Gastroesophageal sphincter (tissue), 4 donors: ENCODE measurements at places on chromosomes 7 and 10. TPM values are rescaled to one million over a fixed set of nuclear protein-coding genes. Genes with fewer than 3 reads are reported as not detected.

DNA sequence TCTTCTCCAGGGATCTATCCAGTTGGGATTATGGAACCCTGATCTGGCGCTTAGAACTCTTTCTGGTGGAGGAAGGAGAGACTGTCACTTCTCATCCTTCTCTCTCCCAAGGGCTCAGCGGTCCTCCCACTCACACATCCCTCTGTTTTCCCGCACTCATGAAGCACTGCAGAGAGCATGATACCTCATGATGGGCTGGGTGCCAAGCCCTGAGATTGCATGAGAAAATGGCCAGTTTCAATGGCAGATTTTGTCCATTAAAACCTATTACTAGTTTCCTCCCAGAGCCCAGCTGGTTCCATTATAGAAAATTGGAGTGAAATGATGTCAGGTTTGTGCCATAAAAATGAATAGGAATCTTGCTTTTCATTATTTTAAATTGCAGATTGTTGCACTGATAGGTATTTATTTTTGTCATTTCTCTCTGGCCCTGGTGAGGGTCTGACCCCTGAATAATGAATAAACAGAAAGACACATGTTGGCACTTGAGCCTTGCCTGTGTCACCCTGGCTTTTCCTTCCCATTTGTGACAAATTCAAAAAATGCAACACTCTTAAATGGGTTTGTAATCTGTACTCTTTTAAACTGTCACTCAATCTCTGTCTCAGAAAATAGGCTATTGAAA, 1151.1 kb downstream of the TYW1 start:
- ATAC-seq: no peak

DNA sequence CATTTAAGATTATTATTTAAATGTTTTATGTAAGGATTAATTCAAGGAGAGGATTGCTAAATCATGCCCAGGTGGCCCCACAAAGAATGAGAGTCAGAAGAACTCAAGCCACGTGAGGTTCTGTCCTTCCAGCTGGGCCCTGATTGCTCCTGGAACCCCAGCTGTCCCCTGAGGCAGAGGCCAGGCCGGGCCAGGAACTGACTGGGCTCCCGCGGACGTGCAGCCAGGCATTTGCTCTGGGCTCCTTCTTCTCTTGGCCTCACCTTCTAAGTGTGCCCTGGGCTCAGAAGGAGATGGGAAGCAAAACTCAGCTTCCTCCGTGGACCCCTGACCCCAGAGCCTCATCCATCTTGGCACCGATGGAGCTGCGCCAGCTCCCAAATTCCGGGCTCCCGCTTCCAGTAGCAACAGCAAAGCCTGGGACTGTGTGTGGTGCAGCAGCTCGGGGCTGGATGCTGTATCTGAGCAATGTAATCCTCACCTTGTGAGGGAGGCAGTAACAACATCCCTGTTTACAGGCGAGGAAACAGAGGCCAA, 250.6 kb upstream of the PPP2R2D start:
- no peak for ATAC-seq

DNA sequence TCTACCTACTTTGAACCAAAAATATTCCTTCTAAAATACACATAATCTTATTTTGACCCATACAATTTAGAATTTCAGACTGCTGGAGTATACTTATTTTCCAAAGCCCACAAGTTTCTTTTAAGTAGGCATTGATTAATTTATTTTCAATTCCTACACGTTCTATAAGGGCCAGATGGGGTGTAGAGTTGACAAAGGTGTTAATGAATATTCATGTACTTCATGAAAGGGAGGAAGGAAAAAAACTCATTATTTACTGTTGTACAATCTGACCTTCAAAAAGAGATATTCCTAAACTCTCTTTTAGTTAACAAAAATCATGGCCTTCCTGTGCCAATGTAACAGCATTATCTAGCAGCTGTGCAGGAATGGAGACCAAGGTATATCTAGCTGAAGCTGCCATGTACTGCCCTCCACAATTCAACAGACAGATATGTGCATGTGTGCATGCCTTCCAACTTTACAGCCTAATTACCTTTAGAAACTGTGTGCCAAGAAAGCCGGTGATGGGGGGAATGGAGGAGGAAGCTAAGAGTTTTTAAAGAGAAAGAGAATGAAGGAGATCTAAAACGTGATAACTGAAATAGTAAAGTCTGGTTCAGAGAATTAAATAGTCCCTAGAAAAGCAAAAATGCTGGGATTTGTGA, 108.9 kb downstream of the UPF2 start:
- ATAC-seq: no peak

DNA sequence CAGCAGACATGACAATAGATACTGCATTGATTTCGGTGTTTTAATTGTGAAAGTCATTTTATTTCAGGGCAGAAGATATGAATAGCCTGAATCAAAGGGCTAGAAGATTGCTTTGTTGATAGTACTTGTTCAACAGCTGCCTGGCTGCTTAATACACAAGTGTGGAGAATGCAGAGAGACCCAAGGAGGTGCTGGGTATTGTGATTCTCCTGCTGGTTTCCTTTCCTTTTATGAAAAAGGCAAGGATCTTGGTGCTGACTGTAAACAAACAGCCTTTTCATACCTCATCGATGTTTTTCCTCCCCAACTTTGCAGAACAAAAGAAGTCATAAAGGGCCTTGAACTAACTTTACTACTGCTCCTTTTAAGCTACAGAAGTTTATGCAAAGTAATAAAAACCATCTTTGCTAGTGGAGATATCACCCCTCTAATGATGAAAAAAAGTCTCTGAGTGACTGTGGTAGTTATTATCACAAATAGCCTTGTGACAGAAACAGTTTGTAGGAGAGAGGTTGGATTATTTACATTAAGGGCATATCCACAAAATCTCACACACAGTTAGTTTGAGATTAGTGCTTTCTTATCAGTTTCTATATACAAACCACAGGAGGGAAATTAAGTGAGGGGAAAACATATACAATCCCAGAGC, 800.0 kb downstream of the LRMDA start:
- no peak for ATAC-seq

DNA sequence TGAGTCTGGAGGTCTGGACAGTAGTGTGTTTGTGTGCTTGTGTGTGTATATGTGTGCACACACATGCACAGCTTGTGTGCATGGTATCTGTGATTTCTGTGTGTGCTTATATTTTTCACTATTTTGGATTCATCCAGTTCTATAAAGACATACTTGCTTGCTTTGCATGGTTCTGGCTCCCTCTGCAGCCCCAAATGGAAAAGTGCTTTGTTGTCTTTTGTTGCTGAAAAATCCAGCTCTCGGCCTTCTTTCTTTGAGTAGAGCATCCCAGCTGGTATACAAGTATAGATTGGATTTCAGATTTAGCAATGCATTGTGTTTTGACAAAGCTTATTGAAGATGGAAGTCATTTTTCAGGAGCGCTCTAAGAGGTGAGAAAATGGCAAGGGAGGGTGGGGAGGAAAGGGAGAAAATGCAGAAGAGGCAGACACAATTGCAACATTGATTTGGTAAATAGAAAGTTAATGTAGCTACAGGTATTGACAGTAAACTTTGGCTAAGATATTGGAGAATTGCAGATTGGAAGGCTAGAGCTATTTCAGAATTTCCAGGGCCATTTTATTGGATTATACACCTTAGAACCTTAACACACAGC, 333.9 kb downstream of the AUTS2 start:
- no peak for ATAC-seq

GRCh38 chr7:73354821-73355220, 26.9 kb downstream of the FKBP6 start:
- ATAC-seq: no peak

DNA sequence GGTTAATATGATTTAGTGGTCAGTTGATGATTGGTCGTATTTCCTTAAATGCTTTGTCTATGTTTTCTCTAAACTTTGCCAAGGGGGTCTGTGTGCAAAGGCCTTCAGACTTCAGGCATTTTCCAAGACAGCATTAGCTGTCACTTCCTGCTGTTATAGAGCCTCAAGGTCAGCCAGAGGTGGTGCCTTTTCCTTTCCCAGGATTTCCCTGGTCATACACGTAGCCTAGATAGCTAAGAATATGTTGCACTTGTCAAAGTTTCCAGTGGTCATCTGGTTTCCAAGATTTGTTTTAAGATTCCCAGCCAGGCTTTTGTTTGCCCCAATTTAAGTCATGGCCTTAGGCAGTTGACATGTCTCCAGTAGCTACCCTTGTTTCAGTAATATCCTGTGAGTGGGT, 133.2 kb upstream of the IGFBP3 start:
- ATAC-seq: no peak

DNA sequence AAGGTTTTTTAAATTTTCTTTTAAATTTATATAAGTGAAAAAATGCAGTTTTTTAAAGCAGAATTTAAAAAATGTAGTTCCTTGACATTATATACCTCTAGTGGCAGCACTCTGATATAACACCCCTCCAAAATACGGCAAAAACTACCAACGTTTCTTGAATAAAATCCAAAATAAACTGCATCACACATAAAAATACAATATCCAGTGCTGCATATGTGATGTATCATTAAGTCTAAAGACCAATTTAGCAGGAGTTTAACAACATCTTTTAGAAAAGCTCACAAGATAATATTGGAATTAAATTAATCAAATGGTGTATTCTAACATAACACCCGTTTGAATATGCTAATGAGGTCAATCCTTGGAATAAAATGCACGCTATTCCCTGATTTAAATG, 1.4 kb downstream of the TCERG1L start:
- ATAC-seq: no peak

DNA sequence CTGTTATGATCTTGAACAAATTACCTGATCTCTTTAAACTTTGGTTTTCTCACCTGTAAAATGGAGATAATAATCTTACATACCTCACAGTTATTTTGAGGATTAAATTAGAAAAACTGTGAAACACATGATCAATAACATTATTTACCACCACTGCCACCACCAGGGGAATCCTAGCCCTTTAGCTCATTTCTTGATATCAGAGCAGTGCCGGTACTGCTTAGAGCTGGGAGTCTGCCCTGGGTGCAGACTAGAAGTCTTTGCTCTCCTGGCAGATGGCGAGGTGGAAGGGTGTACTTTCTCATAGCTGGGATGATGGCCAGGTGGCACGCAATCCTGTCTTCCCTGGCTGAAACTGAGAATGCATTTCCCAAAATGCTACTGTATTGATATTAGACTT, 12.7 kb upstream of the EFCAB10 start:
- ATAC-seq: no peak

GRCh38 chr7:27478084-27478483, 184.6 kb downstream of the HIBADH start:
- no peak for ATAC-seq

GRCh38 chr7:17545348-17545747, 246.9 kb downstream of the AHR start:
- ATAC-seq: no peak

GRCh38 chr7:130943981-130944380, 210.0 kb upstream of the KLF14 start:
- ATAC-seq: no peak

DNA sequence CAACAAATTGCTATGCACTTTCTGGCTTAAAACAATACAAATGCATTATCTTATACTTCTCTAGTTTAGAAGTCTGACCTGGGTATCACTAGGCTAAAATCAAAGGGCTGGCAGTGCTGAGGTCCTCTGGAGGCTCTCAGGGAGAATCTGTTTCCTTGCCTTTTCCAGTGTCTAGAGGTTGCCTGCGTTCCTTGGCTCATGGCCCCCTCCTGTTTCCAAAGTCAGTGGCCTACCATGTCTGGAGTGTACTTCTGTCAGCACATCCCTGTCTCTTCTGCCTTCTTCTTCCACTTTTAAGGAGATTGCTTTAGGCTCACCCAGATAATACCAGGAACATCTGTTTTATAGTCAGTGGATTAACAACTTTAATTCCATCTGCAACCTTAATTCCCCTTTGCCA, 52.4 kb downstream of the CCNY start:
- ATAC-seq: no peak

DNA sequence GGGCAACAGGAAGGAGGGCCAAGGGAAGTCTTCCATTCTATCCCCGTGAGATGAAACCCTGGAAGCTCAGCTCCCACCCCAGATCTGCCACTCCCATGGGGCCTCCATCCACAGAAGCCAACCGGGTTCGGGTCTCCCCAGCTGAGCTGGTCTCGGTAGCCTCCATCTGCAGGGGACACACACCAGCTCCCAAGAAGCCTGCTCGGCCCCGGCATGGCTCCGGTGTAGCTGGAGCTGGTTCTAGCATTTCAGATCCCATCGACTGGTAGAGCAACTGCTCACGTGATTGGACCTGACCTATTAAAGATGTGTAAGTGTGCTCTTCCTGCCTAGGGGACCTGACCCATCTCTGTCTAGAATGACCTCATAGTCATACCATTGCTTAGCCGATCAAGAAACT, 138.0 kb downstream of the PRKAG2 start:
- ATAC-seq: no peak

DNA sequence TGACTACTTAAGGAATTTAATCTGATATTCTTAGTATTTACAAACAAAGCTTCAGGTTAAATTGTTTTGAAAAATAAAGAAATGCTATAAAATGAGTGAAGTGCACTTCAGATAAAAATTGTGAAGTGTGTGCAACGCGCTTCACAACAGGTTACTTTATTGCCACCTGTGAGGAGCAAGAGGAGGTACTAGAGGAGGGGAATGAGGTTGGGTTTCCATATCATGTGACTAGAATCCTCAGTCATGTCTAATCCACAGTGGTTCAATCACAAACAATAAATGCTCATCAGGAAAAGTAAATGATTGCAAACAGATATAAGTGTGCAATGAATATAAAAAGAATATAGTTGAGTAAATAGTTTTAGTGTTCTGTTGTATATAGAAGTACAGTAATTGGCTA, 34.5 kb upstream of the CD36 start:
- ATAC-seq: no peak

DNA sequence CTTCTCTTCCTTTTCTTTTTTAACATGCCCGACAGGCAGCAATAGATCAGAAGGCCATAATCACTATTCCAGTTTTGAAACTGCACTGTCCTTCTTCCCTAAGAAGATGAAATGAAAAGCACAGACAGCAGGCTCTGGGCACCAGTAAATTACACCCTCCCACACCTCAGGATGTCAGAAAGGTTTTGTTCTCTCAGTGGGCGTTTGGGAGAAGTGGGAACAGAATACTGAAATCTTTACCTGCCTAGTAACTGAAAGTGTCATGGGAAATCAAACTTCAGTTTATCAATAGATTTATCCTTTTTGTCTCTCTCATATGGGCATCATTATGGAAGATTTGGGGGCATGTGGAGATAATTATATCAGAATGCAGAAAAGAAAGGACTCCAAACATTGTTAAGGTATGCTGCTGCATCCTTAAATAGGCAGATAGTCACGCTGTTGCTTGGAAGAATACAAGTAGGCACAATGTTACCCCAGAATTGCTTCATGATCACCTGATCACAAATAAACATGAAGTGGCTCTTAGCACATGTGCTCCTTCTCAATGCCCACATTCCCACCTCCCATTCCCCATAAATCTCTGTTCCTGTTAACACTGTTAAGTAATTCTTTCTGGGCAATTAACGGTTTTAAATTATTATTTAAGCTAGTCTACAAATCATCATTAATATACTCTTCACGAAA, 113.3 kb downstream of the DOCK4 start:
- no peak for ATAC-seq

- no peak for ATAC-seq
Observed at GRCh38 chr7:27842094-27842692, 102.2 kb downstream of the TAX1BP1 start.

GRCh38 chr10:114626841-114627240, 31.2 kb downstream of the ABLIM1 start:
- no peak for ATAC-seq

- no peak for ATAC-seq
Observed at GRCh38 chr7:155660758-155661093, 16.3 kb downstream of the RBM33 start.

Gene TMEM229A
- 0.54 TPM for total RNA-seq

Gene OR2A42
- not detected for total RNA-seq

Gene COL26A1
- not detected for total RNA-seq

Gene RBM17
- total RNA-seq: 67.4 TPM

Gene TUBB8
- total RNA-seq: not detected

Gene CLRN3
- not detected for total RNA-seq
